ENCODE measurements at places on chromosomes 3 and 15. TPM values are rescaled to one million over a fixed set of nuclear protein-coding genes. Genes with fewer than 3 reads are reported as not detected.

DNA sequence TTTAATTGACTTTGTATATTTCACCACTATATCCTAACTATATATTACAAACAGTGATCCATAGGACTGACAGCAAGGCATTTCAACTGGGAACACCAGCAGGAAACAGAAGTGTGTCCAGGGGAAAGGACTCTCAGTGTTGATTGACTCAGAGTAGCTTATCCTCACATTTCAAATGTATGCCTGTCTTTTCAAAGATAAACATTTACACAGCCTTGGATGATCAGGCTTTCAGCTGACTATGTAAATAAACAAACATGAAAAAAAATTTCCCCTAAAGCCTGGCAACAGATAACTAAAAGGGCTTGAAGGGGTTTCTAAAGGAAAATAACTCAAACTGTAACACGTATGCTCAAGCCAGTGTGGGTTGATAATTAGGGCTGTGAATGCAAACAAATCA lies 321.8 kb downstream of the TBC1D5 start:
- no peak for DNase-seq

DNA sequence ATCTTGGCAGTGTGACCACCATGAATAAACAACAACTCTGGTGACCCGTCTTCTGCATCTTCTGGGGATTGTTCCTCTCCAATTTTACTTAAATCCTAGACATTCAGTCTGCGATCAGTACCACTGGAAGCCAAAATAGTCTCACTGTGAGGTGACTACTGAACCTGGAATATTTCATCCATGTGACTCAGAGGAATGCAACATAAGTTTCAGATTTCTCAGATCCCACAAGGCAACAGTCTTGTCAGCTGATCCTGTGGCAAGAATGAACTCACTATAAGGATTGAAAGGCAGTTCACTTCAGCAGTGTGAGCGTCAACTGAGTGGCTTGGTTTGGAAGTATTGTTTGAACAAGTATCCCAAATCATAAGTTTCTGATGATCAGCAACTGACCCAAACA lies 13.2 kb downstream of the NSUN3 start:
- DNase-seq = no peak

DNA sequence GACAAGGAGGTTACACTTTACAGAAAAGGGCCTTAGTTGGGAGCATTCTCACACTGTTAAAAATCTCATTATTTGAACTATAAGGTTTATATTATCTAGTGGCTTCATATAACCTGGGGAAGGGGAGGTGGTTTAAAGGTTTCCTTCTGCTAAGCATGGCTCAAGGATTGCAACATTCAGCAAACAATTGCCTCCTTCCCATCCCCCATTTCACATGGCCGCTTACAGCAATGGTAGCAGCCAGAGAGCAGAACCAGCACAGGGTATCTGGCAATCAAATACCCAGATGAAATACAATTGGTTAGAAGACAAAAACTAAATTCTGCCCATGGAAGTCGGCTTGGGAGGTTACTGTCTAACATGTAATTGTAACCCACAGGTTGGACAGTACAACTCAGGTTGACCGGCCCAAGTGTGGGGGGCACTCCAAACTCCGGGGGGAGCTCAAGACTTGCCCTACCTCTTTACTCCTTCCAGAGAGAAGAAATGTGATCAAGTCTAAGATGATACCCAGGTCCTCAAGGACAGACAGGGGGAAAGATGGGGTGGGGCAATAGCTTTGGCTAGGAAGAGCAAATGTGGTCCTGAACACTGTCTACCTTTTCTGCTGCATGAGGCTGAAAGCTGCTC lies 15.5 kb downstream of the ETV5 start:
- DNase-seq = no peak

GRCh38 chr3:9653565-9654248 lies 4.4 kb downstream of the MTMR14 start:
- DNase-seq = no peak

DNA sequence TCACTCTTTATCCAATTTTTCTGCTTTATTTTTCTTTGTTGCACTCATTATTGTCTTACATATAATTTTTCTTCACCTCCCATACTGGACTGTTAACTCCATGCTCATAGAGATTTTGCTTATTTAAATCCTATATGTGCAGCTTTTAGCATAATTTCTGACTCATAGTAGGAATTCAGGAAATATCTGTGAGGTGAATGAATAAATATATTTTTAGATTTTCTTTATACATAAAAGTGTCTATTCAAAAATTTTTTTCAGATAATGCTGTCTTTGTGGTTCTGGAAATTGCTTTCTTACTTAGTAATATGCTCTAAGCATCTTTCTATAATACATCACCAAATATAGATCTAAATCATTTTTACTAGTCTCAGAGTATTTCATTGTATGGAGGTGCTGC lies 191.8 kb upstream of the SUCLG2 start:
- no peak for DNase-seq

DNA sequence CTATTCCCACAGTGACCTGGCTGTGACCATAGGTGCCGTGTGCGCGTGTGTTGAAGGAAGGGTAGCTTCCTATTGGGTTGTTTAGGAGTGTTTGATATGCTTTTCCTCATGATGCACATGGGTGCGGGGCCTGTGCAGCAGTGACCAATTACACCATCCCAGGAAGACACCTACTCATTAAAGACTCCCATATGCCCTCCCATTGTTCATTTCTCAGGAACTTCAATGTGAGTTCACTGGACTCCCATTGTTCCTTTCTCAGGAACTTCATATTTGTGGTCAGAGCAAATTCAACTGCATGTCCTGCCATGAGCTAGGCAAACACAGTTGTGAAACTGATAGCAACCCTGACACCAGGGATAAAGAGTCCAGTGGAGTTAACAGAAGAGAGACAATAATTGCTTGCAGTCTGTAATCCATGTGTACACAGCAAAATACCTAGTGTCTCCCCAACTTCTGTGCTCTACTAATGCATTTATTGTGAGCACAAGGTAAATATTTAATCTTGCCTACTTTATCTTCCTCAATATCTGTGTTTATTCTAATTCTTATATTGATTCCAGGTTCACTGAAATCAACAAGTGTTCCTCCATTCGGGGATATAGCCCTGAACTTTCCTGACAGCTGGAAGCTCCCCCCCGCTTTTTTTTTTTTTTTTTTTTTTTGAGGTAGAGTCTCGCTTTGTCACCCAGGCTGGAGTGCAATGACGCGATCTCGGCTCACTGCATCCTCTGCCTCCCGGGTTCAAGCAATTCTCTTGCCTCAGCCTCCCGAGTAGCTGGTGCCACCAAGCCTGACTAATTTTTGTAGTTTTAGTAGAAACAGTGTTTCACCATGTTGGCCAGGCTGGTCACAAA lies 57.5 kb upstream of the GCNT3 start:
- DNase-seq = no peak

The FEZF2 gene
- not detected for polyA plus RNA-seq

The LMAN1L gene
- not detected for polyA plus RNA-seq

The AADACL2 gene
- not detected for polyA plus RNA-seq
